ENCODE measurements at places on chromosomes 6 and 20.
A peak's percentile ranks its signal among the peaks of the same experiment; 100 is the strongest.

DNA sequence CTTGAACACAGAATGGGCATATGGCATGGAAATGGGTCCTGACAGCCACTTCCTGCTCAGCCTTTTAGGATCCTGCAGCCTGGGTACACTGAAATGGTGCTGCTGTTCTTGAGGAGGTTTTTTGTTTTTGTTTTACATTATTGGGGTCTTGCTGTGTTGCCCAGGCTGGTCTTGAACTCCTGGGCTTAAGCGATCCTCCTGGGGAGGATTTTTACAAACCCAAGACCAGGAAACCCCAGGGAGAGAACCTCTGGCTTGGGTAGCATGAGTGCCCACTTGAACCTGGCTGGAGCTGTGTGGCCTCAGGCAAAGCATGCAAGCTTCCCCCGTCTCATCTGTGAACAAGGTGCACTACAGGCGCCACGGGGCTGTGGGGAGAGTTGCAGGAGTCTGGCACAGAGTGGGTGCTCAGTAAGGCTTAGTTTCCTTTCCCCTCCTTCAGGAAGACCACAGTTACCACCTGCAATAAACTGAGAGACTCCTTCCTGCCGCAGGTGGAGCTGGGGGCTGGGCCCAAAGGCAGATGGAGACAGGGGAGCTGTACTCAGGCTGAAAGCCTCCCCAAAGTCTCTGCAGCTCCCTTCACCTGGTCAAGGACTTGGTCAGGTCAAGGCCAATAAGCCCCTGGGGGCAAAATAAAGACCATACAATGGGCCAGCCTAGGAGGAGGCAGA, 1.8 kb downstream of the SLA2 start:
- DNase-seq, result peak; percentile 73

GRCh38 chr6:35737413-35738211, 780 bp downstream of the ARMC12 start:
- peak; percentile 78 for DNase-seq

DNA sequence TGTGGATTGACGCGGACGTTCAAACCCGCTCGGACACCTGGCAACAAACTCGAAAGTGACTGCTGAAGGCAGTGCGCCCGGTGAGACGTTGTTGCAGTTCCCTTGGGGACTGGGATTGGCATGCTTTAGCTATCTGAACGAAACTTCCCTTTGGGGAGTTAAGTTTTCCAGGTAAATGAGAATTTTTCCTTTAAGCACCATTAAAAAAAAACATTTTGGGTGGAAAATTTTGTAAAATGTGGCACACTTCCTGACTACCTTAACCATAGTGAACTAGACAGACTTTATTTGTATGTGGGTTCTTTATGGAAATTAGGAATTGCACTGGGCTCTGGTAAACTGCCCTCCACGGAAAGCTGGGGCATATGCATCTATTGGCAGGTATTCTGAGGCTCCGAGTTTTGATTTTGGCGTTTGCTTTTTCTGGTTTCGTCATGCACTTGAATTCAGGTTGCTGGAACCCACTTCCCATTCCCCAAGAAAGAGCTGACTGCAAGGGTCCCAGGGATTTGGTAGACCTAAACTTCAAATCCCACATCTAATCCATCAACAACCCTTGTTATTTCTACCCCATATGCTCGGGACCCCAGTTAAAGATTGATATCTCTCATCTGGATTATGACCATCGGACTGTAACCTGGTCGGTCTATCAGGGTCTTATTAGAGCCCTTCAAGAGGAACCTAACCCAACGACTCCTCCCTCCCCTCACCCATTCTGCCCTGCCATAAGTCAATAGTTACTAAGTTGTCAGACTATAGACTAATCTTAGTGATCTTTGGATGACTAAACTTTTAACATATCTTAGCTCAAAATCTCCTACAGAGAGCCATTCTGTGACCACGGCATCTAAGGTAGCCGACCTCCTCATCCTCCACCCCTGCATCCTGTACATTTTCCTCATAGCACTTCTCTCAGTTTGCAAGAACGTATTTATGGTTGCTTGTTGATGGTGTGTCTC, 800 bp upstream of the DYNLT1 start:
- DNase-seq, result peak; percentile 43

- no peak for DNase-seq
These were observed 3.6 kb upstream of the SLC12A5 start for GRCh38 chr20:46025376-46025783.

DNA sequence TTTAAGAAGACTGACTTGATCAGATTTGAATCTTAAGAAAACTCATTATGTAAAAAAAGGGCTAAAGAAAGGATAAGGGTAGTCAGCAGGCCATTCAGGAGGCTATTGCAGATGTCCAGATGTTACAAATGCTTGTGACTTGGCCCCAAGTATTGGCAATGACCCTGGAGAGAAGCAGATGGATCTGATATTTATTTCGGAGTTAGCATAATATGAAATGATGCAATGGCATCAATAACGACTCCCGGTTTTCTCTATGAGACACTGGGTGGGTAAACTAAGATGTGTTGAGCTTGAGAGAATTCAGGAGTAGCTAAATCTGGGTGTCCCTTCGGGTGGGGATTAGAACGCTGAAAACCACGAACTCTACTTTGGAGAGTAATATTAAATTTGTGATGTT, 149.7 kb downstream of the LAMA2 start:
- DNase-seq, result no peak

GRCh38 chr6:145809785-145810184, 4.8 kb downstream of the FBXO30 start:
- DNase-seq, result no peak

DNA sequence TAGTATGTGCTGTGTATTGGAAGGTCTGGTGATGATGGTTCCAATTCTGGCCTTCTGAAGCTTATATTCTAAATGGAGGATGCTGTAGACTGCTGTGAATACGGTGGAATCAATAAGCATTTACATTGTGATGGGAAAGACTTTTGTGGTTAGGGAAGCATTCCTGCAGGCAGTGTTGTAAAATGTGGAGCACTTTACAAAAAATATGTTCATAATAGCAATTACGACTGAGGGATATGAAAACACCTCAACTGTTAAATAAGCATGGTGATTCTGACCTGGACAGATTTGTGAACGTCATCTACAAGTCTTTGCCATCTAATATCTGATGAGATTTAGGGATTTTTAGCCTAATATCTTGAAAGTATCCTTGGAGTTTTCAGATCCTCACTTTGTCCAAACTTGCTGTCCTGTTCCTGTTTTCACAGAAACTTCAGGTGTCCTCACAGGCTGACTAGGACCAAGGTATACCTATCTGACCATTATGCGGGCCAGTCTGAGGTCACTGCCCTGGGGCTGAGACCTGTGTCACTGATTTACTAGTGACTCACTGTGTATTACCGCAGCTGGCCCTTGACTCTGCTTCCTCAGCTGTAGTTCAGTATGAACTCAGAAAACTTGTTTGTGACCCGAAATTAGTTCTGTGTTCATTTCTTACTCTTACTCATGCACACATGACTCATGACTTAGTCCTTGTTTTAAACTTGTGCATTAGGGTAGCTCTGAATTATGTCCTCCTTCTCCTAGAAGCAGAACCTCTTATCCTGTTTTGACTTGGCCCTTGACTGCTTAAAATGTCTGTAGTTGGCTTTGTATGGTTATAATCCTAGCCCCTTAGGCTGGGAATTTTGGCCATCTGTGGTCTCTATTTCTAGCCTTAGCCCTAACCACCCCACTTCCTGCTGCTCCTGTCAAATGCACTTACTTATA, 343.0 kb downstream of the CDKAL1 start:
- DNase-seq, result no peak

DNA sequence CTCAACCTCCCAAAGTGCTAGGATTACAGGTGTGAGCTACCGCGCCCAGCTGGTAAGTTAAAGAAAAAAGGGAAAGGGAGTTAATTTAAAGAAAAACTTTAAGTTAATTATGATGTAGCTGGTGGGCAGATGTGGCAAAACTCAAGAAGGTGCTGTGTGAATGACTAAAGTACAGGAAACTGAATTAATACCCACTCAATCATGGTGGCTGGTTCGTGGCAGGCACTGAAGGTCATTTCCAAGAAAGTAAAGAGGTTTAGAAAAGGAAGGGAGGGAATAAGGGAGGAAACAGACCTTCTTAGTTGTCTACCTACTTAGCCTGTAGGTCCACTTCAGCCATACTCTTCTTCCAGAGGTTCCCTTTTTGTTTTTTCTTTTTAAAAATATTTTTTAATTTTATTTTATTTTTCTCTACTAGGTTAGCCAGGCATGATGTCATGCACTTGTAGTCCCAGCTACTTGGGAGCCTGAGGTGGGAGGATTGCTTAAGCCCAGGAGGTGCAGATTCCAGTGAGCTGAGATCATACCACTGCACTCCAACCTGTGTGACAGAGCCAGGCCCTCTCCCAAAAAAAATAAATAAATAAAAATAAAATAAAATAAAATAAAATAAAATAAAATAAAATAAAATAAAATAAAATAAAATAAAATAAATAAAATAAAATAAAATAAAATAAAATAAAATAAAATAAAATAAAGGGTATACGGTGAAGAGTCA, 11.9 kb upstream of the TGM3 start:
- DNase-seq, result no peak

GRCh38 chr6:73556836-73557235, 36.0 kb upstream of the EEF1A1 start:
- DNase-seq, result no peak

GRCh38 chr20:14189794-14190402, 147.5 kb downstream of the FLRT3 start:
- DNase-seq, result no peak

GRCh38 chr20:44527716-44528199, 5.9 kb upstream of the SERINC3 start:
- no peak for DNase-seq

- no peak for DNase-seq
These were observed 259.1 kb downstream of the HDGFL1 start for GRCh38 chr6:22828179-22829062.

DNA sequence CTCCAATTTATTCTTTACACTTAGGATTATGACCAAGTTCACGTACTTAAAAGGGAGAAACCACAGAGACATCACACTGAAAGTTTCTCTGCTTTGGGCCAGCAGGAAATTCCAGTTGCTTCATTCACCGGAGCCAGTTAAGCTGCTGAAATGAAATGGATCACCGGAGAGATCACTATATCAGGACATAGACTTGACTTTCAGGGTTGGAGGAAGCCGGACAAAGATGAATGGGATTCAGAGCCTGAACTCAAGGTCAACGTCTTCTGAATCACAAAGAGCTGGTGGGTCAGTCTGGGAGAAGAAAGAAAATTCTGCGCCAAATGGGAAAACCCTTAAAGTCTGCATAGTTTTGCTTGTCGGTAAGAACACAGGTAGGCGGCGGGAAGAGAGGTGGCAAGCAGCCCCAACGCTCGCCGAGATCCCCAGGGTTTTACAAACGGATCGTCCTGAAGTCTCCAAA, 81.9 kb upstream of the CCDC28A start:
- DNase-seq, result no peak

- DNase-seq, result no peak
These were observed 71.9 kb downstream of the PHACTR3 start for GRCh38 chr20:59676126-59676850.

- DNase-seq, result no peak
These were observed 141.5 kb downstream of the VEGFA start for GRCh38 chr6:43911354-43912115.

GRCh38 chr6:12866422-12867029, 150.0 kb downstream of the PHACTR1 start:
- DNase-seq, result no peak

DNA sequence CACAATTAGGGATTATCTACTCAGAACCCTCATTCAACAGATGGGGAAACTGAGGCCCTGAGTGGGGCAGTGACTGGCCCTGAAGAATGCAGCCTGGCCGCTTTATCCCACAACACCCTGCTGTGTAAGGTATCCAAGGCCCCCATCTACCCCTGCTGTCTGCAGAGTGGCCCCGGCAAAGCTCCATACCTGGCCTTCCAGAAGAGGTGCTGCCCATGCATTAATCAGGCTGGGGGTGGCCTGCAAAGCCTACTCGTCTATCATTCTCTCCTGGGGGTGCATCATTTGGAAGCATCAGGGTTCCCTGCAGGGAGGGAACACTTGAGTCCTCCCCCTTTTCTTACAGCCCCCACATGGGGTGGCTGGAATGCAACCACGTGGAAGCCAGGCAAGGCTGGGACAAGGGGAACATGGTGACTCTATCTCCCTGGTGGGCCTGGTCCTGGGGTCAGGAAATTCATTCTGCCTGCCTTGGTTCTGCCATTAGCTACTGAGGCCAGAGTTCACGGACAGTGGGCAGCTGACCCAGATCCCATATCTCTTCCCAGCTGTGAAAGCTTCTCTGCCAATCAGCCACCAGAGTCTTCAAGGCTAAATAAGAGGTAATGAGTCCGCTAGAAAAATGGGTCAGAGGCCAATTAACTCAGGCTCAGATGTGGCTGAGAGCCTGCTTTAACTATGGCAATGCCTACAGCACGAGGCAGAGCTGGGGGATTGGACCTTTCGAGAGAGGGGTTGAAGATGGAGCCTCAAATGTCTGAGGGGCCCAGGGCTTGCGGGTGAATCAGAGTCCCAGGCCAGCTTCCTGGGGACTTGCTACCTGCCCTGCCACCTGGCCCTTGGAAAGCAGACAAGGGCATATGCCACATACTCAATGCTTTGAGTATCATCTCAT, 72.3 kb upstream of the TOX2 start:
- no peak for DNase-seq

DNA sequence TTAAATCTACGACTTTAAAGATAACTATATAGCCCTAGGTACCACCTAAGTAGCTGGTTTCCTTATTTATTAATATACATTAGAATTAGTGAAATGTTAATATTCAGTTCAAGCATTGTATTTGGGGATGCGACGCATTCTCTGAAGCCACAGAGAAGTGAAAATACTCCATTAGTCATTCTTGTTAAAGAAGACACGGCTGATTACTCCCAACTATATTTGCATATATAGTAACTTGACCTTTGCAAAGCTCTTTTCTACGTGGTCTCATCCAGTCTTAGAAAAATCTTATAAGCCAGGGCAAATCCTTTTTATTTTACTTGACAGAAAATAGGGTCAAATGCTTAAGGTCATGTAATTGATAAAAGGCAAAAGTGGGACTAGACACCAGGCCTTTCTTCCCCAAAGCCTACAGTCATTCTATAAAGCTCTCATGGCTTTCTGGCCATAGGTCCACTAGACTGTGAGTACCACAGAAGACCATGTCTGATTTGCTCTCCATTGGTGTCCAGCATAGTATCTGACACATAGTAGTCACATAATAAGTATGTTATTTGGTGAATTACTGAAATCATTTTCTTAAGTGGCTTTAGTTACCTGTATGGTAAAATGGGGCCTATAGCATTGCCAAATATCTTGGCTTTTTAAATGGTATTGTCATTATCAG, 11.3 kb downstream of the ZHX3 start:
- DNase-seq, result no peak

- DNase-seq, result no peak
These were observed 255.9 kb upstream of the DEFB112 start for GRCh38 chr6:50305660-50306059.

- DNase-seq, result no peak
These were observed 435.1 kb downstream of the PREX1 start for GRCh38 chr20:48392407-48393310.

DNA sequence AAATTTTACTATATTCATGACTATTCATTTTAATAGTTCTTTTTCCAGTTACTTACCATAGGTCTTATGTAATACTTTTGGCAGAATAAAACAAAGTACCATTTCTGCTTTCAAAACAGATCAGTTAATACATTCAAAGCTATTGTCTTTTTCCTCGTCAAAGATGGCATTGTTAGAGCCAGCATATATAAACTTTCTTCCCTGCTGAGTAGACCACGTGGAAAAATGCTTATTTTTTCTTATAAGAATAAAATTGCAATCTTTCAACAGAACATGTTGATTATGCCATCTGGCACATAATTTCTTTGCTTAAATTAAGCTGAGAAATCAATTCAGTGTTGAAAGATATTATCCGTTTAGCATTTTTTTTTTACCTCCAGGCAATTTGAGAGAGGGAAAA, 34.9 kb upstream of the EXOC2 start:
- no peak for DNase-seq

- no peak for DNase-seq
These were observed 370.9 kb upstream of the HS3ST5 start for GRCh38 chr6:114713690-114714089.
